ENCODE measurements at places on chromosomes 16 and 17. TPM values are rescaled to one million over a fixed set of nuclear protein-coding genes. Genes with fewer than 3 reads are reported as not detected.

CASKIN1 gene
- total RNA-seq: 4.4 TPM

CCDC154 gene
- total RNA-seq: 1.3 TPM

KRT24 gene
- not detected for total RNA-seq

CCL14 gene
- not detected for total RNA-seq

TPSAB1 gene
- not detected for total RNA-seq

SMIM36 gene
- total RNA-seq: not detected

GRAP gene
- total RNA-seq: 11.9 TPM

KRT40 gene
- total RNA-seq: not detected

TBC1D3K gene
- total RNA-seq: not detected

GPR139 gene
- total RNA-seq: not detected

ACSM5 gene
- total RNA-seq: not detected

TBC1D28 gene
- not detected for total RNA-seq

HSBP1 gene
- 71.8 TPM for total RNA-seq

SLFN11 gene
- total RNA-seq: 106 TPM

PPP1R27 gene
- total RNA-seq: not detected

KCTD19 gene
- 3.0 TPM for total RNA-seq

RFWD3 gene
- total RNA-seq: 96.5 TPM

HDAC5 gene
- 19.1 TPM for total RNA-seq

NOMO2 gene
- 73.7 TPM for total RNA-seq

PERCC1 gene
- total RNA-seq: 0.29 TPM

KRTAP1-5 gene
- not detected for total RNA-seq

SLC16A6 gene
- 2.3 TPM for total RNA-seq

GJD3 gene
- not detected for total RNA-seq

IGFBP4 gene
- 11.6 TPM for total RNA-seq

HSPB9 gene
- 0.41 TPM for total RNA-seq

OR1F1 gene
- not detected for total RNA-seq

Data from activated CD8-positive, alpha-beta T cell treated with anti-CD3 and anti-CD28 coated beads for 36 hours (primary cell).